A375 (cell line): ENCODE measurements at places on chromosomes 1 and 21. TPM values are rescaled to one million over a fixed set of nuclear protein-coding genes. Genes with fewer than 3 reads are reported as not detected.

OR14K1 gene
- total RNA-seq: not detected in 2 replicates

GPR37L1 gene
- not detected in 2 replicates for total RNA-seq

LENEP gene
- total RNA-seq: not detected in 2 replicates

TFF1 gene
- total RNA-seq: not detected in 2 replicates

PADI2 gene
- 0.04 and 0.50 TPM in 2 replicates for total RNA-seq

NSL1 gene
- 36.3 and 38.0 TPM in 2 replicates for total RNA-seq

SERTAD4 gene
- total RNA-seq: 36.6 and 37.4 TPM in 2 replicates

MARK1 gene
- total RNA-seq: 3.4 and 4.5 TPM in 2 replicates

RGS13 gene
- total RNA-seq: not detected in 2 replicates

LAX1 gene
- not detected in 2 replicates for total RNA-seq

CD1D gene
- 1.5 and 1.8 TPM in 2 replicates for total RNA-seq

UBE2U gene
- not detected in 2 replicates for total RNA-seq
